ENCODE measurements at places on chromosomes 12 and 14.

GRCh38 chr12:89671469-89671868, 37.2 kb downstream of the ATP2B1 start:
- DNase-seq: no peak

GRCh38 chr12:26370098-26370497, 174.7 kb downstream of the SSPN start:
- DNase-seq: no peak

- no peak for DNase-seq
Measured at GRCh38 chr12:24083838-24084237, 134.4 kb upstream of the SOX5 start.

DNA sequence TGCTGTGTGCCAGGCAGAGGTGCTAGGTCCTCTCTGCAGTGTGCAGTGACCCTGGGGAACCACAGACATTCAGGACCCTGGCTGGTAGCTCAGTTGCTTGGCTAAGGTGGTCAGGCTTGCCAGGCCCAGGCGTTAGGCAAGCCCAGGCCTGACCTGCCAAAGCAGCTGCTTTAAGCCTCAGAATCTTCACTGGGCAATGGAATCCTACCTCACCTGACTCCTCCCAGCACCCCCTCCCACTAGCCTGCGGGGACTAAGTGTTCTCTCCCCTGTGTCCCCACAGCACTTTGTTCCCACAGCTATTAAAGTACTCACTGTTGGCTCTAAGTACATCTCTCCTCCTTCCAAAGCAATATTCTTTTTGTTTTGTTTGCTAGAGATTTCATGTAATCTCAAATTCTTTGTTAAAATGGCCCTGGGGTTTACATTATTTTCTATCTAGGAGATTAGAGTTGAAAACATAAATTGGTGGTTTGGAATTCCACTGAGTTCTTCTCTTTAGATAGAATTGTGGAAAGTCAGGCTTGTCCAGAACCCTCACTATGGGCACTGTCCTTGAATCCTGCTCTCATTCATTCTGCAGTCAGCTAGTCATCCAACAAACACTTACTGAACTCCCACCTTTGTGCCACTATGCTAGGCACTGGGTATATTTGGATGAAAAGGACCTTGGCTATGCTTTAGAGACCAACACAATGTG, 44.4 kb downstream of the DGLUCY start:
- no peak for DNase-seq

- no peak for DNase-seq
Measured at GRCh38 chr12:109336593-109336992, 11.1 kb upstream of the MYO1H start.

DNA sequence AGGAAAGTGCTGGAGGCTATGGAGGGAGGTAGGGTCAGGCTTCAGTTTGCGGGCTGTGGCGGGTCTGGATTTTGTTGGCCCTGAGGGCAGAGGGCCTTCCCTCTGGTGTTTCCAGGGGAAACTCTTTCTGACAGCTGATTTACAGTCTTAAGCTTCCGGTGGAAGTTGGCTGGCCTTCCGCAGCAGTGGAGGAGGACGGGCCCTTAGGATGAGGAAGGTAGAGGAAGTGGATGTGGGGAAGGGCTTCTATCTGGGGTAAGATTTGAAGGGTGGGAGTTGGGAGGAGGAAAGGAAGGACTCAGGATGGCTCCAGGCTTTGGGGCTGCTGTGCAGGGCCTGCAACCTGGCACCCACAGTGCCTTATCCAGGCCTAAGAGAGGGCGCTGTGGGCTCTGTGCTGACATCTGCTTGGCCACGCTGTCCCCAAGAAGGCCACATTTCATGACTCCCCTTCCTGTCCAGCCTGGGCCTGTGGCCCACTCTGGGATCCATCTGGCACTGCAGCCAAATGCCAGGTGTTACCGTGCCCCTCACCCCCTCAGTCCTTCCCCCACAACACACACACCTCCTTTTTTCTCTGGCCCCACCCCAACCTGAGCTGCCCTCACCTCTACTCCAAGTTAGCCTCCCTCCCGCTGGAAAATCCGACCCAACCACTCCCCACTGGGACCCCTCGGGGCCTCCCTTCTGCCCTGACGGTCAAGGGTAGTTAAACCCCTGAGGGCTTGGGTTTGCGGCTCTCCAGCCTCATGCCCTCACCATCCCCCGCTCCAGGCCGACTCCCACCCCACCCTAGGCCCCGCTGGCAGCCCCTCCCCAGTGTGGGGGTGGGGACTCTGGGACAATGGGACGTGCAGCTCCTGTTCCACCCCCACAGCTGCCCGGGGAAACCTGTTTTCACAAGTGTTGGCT, 7.7 kb upstream of the PPP1R13B start:
- DNase-seq: no peak

GRCh38 chr12:61821381-61821780, 438.8 kb upstream of the USP15 start:
- DNase-seq: no peak

DNA sequence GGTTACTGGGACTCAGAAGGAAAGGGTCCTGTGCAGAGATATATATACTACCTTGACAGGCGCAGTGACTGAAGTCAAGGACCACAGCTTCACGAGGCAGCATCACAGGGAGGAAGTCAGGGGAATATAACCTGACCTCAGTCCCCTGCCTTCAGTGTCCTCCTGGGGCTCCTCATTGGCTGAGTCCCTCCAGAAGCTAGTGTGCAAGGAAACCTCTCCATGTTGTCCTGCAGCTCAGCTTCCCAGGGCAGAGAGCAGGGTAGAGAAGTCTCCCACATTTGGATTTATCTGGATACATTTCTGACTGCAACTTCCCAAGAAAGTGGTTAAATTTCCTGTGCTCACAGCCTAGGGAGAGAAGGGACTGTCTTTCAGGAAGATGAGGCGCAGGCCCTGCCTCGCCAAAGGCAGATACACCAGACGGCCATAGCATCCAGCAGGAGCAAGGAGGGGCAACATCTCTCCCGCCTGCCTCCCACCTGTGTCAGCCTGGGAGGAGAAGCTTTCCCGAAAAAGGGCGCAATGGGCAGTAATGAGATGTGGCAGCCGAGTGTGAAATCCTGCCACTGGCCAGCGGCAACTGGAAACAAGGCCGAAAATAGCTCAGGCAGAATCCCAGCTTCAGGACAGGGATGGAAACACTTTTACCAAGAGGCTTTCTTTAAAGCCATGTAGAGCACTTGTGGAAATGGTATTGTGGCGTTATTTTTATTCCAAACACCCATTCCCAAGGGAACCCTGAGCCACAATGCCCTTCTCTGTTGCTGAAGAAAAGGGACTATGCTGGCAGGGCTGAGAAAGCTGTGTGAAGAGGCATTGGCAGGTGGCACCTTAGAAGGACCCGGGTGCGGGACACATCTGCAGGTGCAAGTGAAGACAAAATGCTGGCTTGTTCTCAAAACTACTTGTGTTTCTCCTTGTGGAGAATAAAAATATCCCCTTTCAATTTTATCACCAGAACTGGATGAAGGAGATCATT, 54.9 kb upstream of the HIF1A start:
- DNase-seq: no peak

- DNase-seq: no peak
Measured at GRCh38 chr14:51550636-51551035, 101.1 kb upstream of the FRMD6 start.

GRCh38 chr14:29462321-29462720, 465.3 kb downstream of the PRKD1 start:
- DNase-seq: no peak

Data from activated CD4-positive, alpha-beta T cell treated with anti-CD3 and anti-CD28 coated beads, Interleukin-2, amount 50 U/mL, for 1 hour (primary cell).